NB4 (cell line): ENCODE measurements at places on chromosomes 13 and 19.

- DNase-seq = peak; percentile 37
These were observed 3.4 kb downstream of the PBX4 start for GRCh38 chr19:19615086-19615485.

DNA sequence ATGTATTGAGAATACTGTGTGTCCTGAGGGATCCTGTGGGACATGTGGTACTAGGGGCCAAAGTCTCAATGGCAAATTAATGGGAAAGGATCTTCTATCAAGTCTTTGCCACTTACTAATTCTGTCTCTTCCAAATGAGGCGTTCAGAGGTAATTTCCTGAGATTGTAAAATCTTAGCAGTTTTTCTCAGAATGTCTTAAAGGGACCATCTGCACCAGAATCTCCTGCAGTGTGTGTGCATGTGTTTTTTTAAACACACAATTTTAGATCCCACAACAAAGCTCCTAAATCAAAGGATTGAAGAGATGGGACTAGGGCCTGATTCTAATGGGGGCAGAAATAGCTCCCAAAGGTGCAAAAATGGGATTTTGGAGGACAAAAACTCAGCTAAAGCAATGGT is 78.2 kb downstream of the MYO16 start:
- DNase-seq = no peak

- DNase-seq = no peak
These were observed 31.2 kb upstream of the LRRC4B start for GRCh38 chr19:50599427-50599826.

DNA sequence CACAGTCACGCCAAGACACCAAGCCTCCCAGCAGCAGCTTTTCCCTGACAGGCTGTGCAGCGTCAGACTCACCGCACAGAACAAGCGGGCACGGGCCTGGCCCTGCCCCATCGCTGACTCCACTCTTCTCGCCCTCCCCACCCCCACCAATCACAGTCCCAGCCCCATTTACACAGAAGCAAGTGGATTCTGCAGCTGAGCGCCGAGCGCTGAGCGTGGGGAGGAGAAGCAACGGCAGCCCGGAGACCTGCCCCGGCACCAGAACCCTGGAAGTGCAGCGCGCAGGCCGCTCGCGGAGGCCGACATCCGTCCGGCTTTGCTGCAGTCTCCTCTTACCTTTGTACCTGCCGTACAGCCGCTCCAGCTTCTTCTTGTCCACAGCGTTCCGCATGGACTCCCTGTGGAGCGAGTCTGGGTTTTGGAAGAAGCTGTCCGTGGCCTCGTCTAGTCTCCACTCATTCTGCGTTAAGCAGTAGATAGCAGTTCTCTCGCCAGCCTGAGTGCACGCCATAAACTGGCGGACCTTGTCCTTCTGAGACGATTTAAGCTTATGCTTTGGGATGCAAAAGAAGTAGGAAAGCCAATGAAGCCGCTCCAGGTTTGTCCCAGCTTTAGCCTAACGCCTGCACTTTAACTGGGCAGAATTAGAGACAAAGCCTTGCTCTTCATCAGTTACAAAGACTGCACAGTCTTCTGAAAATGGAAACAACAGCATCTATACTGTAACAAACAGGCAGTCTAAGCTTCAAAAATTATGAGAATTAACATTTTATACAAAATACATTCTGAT is 6.8 kb downstream of the DCUN1D2 start:
- DNase-seq = no peak

GRCh38 chr13:43631106-43631505 is 155.7 kb downstream of the ENOX1 start:
- DNase-seq = no peak

- no peak for DNase-seq
These were observed 7.8 kb upstream of the SYCN start for GRCh38 chr19:39211731-39212374.

DNA sequence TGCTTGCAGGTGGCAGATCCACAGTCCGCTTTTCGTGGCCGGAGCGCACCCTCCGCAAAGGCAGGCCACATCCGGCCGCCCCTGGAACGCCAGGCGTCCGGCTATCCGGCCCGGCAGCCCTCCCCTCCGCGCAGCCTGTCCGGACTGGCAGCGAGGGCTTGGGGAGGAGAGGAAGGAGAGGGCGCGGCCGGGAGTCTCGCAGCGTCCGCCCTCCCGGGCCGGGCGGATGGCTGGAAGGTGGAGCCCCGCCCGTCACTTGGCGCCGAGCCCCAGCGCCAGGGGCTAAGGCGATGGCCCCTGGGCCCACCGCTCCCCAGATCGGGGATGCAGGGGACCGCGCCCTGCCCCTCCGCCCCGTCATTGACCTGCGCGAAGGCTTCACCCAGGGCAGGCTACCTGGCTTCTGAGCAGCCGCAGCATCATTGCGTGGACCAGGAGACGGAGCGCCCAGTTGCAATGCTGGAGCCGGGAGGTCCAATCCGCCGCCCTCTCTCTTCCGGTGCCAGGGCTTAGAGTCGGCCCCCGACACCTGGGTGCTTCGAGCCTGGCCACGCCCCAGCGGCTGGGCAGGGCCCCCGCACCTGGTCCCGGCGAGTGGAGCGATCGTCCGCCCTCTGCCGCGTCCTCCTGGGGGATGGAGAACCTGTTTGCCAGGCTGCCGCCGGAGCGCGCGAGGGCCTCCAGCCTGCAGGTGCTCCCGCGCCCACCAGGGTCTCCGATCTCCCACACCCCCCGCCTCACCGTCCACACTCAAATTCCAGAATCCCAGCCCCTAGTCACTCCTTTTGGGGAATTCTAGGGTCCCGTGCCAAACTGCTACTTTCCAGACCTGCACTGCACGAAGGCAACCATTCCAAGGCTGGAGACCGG is at the start of gene FUT1:
FUT1 (minus strand) TSS at position 146 of the 870 bp plus-strand sequence. CDS start 1,360 bp downstream, outside the sequence.
- peak; percentile 93 for DNase-seq

GRCh38 chr19:30870876-30871275 is 478.4 kb downstream of the TSHZ3 start:
- no peak for DNase-seq

- no peak for DNase-seq
These were observed 22.2 kb upstream of the SPRYD7 start for GRCh38 chr13:49958321-49958720.

DNA sequence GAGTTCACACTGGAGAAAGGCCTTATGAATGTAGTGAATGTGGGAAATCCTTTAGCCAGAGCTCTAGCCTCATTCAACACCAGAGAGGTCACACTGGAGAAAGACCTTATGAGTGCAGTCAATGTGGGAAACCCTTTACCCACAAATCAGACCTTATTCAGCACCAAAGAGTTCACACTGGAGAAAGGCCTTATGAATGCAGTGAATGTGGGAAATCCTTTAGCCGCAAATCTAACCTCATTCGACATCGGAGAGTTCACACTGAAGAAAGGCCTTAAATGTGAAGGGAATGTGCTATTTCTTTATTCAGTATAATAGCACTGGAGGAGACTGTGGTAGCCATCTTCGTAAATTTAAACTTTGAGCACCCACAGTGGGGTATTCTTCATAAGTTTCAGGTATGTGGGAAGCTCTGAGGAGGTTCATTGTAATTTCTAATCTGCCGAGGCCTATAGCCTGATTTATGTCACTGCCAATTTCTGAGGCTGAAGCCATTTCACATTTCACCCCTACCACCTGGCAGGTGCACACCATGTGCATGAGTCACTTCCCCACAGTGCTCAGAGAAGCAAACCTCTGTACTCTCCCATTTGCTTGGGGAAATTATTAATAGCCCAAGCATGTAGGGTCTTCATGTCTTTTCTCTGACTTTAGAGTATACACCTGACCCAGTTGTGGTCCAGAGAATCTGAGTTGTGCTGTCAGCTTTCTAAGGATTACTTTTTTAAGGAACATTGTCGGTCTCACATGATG is 6.4 kb downstream of the ZNF551 start:
- DNase-seq = no peak

DNA sequence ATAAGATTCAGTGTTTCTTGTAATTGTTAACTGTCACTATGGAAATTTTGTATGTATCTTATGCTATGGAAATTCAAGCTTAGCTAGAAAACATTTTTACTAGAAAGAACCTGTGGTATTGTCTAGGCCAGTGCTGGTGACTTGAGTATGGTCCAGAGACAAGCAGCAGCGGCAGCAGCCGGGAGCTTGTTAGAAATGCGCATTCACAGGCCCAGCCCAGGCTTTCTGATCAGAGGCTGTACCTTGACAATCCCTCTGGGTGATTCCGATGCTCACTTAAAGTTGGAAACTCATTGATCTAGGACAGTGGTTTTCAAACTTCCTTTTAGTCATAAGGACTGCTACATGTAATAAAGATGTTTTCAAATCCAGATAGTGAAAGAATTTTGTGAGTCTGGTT is 287.4 kb downstream of the SHISA2 start:
- no peak for DNase-seq

DNA sequence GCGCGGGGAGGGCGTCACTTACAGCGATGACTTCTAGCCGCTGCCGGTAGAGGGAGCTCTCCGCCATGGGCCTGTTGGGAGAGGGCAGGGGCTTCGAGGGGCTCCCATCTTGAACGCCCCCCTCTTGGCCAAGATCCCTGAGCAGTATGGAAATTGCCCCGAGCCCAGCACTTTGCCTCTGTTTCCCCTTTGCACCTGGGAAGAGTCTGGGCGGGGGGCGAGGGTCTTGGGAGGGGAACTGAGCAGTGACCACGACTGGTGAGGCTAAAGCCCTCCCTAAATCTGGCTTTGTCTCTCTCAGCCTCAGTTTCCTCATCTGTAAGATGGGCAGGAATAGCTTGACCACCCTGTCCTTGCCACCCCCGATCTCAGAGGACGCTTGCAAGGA is 2.8 kb downstream of the PALM3 start:
- no peak for DNase-seq

DNA sequence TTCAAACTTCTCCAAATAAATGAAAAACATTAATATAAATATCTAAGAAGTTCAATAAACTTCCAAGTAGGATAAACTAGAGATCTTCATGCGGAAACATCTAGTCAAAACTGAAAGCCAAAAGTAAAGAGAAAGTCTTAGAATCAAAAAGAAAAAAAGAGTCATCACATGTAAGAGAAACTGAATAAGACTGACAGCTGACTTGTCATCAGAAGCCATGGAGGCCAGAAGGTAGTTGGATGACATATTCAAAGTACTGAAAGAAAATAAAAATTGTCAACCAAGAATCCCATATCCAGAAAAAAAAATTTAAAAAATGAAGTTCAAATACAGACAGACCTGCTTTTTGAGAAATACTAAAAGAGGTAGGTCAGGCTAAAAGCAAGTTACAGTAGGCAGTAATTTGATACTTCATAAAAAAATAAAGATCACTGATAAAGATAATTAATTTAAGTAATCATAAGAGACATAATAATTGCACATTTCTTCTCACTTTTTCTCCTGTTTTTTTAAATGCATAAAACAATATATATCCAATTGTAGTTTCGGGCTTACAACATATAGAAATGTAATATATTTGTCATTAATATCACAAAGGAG is 327.6 kb upstream of the PCDH9 start:
- peak; percentile 4 for DNase-seq

- DNase-seq = no peak
These were observed 10.3 kb downstream of the CELF5 start for GRCh38 chr19:3234800-3235199.

DNA sequence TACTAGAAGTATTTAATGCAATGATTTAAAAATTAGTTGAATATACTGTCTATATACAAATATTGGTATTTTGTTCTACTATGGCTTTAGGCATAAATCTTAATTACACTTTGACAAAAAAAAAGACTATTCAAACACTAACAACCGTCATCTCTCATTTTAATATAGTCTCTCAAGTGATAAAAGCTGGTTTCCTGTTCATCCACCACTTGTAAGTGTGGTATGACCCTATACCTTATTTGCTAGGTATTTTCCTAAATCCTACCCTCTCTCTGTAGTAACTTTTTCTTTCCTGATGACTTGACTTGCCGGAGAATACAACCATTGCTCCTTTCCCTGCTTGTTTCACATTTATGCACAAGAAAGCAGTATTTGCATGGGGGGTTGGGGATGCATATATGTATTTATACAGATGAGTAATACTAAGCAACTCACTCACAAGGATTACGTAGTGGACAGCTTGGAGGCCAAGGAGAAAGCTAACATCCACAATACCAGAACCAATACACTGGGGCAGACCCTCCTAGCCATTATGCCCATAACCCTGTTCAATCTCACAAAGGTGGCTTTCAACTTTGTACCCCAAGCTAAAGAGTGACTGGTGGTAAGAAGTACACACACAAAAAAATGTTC is 12.7 kb upstream of the EFNB2 start:
- DNase-seq = no peak

DNA sequence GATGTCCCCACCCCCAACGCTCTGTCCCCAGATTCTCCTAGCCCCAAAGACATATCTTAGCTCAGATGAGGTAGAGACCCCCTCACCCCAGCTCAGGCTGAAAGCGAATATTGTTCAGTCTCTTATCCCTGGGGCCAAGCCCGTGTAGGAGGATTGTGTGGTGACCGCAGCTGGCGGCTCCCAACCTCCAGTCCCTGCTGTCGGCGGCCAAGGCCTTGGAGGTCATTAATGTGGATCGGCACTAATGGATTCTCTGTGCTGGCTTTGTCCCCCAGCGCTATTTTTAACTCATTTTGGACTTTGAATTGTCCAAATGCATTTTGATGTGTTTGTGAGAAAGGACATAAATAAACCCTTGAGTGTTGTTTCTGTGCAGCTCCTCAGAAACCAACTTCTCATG is 124.2 kb downstream of the UQCRFS1 start:
- no peak for DNase-seq

- no peak for DNase-seq
These were observed 12.1 kb downstream of the GPR18 start for GRCh38 chr13:99246100-99246499.

GRCh38 chr19:35539850-35540249 is 5.6 kb upstream of the TMEM147 start:
- no peak for DNase-seq

GRCh38 chr19:7349961-7350711 is 1.4 kb downstream of the ARHGEF18 start:
- DNase-seq = peak; percentile 96

DNA sequence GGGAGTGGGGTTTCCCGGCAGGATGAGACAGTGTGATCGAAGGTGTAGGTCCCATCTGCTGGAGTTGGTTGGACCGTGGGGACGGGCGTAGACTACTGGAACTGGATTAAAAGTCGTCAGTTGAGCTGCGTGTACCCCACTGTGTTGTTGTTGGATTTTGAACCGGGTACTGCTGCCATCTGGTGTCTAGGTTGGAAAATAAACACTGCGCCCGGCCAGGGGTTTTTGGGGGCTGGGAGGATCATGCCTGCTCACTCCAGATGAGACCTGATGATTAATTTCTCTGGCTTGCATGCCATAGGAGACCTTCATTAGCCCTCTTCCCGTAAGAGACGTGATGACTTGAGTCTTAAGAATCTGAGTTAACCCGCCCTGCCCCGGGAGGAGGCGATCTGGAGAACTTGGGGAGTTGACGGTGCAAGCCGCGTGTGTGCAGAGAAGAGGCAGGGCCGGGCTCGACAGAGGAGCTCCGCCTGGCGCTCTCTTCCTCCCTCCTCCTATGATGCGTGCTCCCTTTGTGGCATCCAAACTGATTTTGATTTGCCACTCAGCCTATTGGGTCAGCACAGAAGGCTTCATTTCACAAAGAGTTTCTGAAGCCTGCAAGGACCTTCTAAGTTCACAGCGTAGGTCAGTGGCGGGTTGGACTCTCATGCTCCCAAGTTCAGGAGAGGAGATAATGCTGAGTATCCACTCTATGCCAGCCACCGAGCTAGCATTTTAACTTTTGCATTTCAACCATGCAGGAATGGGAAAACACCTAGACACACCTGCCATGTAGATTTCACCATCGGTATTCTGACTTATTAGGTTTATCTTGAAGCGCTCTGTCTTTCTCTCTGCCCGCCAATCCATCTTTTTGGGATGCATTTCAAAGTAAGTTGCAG is 2.7 kb downstream of the UHRF1 start:
- peak; percentile 49 for DNase-seq

GRCh38 chr19:40305403-40305802 is 20.3 kb upstream of the AKT2 start:
- DNase-seq = peak; percentile 84
